ENCODE measurements at places on chromosomes 13 and 19.

GRCh38 chr19:46372901-46373490 lies 26.1 kb downstream of the PPP5C start:
- DNase-seq: no peak

- DNase-seq: no peak
Observed at GRCh38 chr13:53198017-53198416, 169.4 kb downstream of the OLFM4 start.

DNA sequence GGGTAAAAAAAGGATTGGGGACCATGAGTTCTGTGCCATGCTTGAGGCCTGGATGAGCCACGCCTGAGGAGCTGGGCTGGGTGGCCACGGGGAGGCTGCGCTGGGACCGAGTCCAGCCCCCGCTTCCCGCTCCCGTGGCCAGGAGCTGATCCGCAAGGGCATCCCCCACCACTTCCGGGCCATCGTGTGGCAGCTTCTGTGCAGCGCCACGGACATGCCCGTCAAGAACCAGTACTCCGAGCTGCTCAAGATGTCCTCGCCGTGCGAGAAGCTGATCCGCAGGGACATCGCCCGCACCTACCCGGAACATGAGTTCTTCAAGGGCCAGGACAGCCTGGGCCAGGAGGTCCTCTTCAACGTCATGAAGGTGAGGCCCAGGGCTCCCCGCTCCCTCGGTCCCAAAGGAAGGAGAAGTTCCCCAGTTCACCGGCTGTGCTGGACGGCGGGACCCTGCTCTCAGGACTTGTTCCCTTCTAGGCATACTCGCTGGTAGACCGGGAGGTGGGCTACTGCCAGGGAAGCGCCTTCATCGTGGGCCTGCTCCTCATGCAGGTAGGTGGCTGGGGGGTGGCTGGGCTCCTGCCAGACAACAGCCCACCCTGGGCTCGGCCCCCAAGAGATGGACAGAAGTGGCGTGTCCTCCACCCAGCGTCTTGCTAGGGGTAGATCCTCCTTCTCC lies 18.9 kb downstream of the EVI5L start:
- DNase-seq: no peak

GRCh38 chr13:95128045-95128643 lies 173.1 kb downstream of the ABCC4 start:
- DNase-seq: no peak

DNA sequence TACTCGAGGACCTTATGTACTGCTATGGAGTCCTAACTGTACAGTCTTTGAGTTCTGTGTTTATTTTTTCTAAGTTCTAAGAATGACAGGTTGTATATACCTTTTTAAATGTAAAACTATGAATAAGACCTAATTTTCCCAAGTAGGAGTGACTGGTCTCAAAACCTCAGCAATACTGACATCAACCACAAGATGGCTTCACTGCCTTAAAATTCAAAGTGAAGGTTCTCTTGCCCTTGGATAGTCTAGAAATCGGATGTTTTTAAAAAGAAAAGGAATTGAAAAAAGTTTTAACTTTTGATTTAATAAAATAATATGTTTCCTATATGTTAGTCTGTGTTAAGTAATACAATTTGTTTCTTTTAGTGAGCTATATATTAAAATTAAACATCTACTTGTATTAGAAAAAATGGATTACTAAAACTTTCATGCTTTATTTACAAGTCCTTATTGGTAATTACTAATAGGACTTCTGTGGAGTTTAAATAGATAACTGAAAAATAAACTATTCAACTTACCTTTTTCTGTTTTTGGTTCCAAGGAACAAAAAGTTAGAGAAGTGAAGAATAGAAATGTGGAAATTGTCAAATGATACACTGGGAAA lies 52.0 kb downstream of the TDRD3 start:
- DNase-seq: no peak

- peak; percentile 37 for DNase-seq
Observed at GRCh38 chr19:17079710-17080439, 4.3 kb downstream of the MYO9B start.

- no peak for DNase-seq
Observed at GRCh38 chr13:76596216-76596615, 290.0 kb downstream of the KCTD12 start.

- no peak for DNase-seq
Observed at GRCh38 chr13:102972191-102972590, 94.0 kb downstream of the SLC10A2 start.

- peak; percentile 32 for DNase-seq
Observed at GRCh38 chr19:42207767-42208271, 9.7 kb downstream of the DEDD2 start.

- no peak for DNase-seq
Observed at GRCh38 chr19:10966809-10967208, 6.0 kb downstream of the SMARCA4 start.

GRCh38 chr13:52454459-52454819 lies 839 bp upstream of the CKAP2 start:
- DNase-seq: no peak

DNA sequence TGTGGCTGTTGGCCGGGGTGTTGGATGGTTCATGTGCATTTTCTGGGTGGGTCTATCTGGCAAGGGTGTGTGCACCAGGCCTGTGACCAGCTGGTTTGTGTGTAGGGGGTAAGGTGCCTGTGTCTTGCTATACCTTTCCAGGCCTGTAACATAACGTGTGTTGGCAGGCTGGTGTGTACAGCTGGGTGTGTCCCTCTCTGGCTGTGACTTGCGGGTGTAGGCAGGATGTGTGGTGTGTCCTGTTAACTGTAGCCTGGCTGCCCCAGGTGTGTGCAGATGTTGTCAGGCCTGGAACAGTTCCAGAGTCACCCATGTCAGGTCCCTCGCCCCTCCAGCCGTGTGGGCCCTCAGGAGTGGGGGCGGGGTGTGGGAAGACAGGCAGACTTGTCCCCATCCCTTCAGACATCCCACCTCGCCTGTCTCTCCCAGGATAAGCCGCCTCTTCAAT lies 9.8 kb downstream of the KCTD15 start:
- DNase-seq: no peak

DNA sequence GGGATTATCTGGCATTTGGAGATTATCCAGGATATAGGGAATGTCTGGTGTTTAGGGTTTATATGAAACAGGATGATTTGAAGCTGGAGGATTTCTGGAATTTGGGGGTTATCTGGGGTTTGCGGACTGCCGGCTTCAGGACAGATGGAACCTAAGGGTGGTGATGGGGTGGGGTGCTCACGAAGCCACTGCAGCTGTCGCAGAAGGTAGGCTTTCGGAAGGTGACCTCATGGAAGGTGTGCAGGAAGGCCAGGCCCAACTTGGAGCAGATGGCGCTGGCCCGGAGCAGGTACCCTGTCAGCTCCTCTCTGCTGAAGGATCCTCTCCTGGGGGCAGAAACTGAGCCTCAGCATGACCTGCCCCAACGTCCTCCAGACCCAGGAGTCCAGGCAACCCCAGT lies 9.6 kb downstream of the FAM98C start:
- no peak for DNase-seq

DNA sequence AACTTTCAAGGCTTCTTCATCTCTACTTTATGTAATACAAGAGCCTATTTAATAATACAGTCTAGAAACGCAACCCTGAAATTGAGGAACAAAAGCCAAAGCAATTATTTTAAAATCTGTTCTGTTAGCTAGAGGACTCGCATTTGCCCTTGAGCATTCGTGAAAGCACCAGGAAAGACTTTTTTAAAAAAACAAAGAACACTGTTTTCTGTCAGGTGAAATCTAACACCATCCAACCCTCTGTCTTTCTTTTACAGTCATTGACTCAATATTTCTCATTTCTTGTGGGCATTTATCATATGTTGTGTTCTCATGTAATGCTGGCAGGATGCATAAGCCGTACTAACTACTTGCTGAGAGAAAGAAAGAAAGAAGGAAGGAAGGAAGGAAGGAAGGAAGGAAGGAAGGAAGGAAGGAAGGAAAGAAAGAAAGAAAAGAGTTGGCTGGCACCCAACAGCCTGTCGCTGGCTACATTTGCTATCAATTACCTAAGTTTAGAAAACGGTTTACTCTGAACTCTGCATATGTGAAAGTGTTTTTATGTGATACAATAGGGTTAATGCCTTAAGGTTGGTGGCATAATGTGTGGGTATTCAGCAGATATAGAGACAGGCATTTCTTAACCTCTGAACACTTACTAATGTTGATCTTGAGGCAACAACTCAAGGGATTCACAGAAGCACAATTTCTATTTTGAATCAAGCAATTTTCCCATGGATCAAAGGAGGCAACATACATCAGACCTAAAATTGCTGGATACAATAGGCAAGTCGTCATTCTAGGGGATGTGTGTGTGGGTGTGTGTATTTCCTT lies 445.4 kb downstream of the DCT start:
- no peak for DNase-seq

DNA sequence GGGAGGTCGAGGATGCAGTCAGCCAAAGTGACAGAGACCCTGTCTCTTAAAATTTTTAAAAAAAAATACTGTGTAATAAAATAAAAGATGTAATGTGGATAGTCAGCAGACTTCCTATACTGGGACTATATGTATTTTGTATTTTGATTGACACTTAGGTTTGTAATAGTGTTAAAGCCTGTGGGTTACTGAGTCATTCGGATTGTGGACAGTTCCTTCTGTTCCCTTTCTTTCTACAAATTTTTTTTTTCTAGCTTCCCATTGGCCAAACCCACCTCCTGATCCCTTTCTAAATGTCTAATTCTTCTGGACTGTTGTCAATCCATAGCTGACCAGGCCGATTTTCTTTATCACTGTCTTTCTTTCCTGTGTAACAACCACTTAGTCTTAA lies 108.0 kb downstream of the DNAJC3 start:
- no peak for DNase-seq

GRCh38 chr19:38437295-38437694 lies 3.8 kb downstream of the RYR1 start:
- no peak for DNase-seq

DNA sequence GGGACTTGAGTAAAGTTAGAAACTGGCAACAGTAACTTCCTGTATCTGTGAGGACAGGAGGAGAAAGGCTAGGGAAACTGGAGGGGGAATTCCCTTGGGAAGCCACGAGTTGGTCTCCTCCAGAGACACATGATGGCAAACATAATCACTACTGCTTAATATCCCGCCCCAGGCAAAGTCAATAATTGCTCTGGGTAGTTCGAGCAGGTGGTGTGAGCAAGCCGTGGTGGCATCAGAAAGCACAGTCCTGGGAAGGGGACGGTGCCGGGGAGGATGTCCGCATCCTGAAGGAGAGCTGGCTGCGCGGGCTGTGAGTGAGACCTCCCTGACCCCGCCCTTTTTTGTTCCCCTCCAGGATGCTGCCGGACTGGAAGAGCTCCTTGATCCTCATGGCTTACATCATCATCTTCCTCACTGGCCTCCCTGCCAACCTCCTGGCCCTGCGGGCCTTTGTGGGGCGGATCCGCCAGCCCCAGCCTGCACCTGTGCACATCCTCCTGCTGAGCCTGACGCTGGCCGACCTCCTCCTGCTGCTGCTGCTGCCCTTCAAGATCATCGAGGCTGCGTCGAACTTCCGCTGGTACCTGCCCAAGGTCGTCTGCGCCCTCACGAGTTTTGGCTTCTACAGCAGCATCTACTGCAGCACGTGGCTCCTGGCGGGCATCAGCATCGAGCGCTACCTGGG lies 1.4 kb downstream of the FFAR2 start:
- DNase-seq: no peak

DNA sequence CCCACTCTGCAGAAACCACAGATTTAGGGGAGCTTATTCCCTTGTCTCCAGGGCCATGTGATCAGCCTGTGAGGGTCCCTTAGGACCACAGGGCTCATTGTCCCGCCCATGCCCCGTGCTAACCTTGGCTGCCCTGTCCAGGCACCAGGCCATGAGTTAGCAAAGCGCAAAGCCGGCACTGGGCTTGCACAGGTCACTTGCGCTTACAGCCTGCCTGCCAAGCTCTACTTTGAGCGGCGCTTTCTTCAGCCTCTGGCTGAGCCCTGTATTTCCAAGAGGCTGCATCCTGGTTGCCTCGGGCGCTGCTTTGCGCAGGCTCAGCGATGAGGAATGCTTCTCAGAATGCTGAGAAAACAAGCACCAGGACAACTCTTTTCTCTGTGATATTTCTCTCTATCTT lies 188.0 kb downstream of the TDRD3 start:
- no peak for DNase-seq

- no peak for DNase-seq
Observed at GRCh38 chr13:103282571-103283450, 216.6 kb upstream of the SLC10A2 start.

DNA sequence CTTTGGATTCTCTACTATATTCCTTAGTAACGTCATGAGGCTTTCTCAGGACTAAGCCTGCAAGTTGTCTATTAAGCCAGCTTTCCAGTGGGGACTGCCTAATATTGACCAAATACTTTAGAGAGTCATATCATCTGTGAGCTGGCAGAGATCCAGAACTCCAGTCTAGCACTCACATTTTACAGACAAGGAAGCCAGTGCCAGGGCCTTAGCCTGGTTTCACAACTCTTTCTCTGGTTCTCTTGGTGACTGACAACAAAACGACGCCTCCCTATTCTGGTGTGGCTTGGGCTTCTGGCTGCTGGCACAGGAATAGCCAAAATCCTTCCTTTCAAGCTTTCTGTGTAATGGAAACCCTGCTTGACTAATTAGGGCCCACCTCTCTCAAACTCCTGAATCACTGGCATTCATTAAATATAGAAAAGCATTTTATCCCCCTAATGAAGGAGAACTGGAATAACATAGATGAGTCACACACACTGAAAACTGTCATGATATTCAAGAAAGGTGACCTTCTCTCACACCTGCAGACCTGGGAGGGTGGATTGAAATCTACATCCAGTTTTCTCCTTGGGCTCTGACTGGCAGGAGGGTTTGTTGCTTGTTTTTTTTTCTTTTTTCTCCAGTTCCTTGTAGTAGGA lies 75.2 kb upstream of the UBL3 start:
- DNase-seq: no peak

All from T-helper 17 cell (primary cell).